ENCODE measurements at places on chromosomes 5 and 9.

GRCh38 chr5:86465052-86465838 lies 152.5 kb upstream of the COX7C start:
- no peak for DNase-seq

GRCh38 chr9:79220666-79221065 lies 351.1 kb upstream of the TLE4 start:
- DNase-seq, result no peak

GRCh38 chr5:6135977-6136376 lies 242.4 kb downstream of the MED10 start:
- DNase-seq, result no peak

DNA sequence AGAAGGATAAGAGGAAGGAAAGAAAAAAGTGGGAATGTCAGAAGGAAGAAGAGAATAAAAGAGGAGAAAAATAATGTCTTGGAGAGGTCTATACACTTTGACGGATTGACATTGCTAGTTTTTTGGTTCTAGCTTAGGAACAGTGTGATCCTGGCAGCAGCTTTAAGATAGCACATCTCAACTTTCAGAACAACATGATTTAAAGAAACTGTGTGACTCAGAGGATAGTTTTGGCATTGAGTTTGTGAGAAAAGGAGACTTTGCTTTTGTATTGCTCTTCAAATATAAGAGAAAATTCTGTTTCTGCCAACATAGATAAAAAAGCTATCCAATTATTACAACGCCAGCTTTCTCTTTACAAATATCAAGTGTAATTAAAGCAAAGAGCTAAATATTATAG lies 260.7 kb upstream of the ARRDC3 start:
- DNase-seq, result no peak

DNA sequence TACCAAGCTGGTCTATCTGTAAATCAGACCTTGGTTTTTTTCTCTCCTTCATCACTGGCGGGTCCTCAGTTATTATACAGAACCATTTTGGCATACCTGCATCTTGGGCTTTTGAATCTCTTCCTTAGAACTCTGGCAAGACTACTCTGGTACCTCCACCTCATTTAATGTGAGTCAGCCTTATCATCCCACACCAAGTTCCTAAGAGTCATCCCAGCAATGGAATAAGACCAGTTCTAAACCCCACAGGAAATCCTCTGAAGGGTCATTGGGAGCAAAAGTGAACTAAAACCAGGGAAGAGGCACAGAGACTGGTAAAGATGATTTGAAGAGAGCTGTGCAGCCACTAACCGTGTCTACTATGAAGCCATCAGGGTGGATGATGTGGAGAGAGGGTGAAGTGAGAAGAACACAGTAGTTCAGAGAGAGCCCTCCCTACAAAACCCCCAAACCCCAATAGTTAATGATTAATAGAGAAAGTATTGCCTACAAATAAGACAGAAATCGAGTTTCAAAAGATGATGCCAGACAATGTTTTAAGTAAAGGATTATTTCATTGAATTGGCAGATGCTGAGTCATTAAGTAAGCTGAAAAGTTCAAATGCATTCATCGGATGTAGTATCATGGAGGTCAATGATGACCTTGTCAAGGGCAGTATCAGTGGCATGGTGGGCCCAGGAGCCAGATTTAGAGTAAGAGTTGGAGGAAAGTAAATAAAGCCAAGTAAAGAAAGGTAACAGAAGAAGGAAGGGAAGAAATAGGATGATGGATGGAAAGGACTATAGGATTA lies 85.4 kb downstream of the PCSK1 start:
- DNase-seq, result no peak

DNA sequence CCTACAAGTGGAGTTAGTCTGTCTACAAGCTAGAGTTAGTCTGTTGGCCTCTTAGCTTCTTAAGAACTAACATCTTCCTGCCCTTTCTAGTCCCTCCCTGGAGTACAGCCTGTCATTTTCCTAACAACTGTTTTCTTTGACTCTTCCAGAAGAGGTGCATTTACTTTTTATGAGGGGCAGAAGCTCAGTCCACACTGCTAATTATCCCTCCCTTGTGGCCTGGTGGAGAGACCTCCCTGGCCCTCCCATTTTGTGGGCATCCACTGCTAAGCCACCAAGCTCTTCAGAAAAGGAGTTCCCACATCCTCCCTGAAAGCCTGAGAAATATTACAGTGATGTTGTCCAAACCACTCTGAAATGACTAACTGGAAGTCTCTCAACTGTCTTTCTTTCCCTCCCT lies 8.0 kb downstream of the MAP1B start:
- DNase-seq, result no peak

GRCh38 chr5:125888358-125888757 lies 534.9 kb upstream of the GRAMD2B start:
- DNase-seq, result no peak

All from D341Med (cell line).